ENCODE measurements at places on chromosomes 12 and 14.

DNA sequence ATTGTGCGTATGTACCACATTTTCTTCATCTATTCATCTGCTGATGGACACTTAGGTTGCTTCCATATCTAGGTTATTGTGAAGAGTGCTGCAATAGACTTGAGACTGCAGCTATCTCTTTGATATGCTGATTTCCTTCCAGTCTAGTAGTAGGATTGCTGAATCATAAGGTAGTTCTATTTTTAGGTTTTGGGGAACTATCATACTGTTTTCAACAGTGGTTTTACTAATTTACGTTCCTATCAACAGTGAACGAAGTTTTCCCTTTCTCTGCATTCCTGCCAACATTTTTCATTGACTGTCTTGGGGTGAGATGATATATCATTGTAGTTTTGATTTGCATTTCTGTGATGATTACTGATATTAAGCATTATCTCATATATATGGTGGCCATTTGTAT is 482.2 kb downstream of the SLC16A7 start:
- DNase-seq: no peak
- H3K4me1 ChIP-seq: no peaks in the 10 kb centered on the region
- H3K27ac ChIP-seq: no peak overlapping the region
- H3K36me3 ChIP-seq: no peaks in the 10 kb centered on the region
- H3K27me3 ChIP-seq: no peaks in the 10 kb centered on the region

DNA sequence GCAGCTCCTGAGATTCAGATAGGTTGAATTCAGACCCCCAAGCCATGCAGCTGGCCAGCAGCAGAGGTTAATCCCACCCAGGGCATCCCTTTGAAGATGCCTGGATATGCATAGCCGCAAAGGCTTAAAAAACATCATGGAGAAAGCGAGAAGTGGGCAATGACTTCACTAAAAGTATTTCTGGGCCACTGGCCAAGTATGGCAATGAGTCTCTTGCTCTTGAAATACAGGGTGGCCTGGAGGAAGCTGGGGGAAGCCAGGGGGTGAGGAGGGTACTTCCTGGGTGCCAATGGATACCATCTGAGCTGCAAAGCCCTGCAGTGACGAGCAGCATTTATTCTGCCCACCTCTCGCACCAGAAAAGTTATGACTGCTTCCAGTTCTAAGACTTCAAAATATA is 539.3 kb upstream of the TBX3 start:
- no peaks in the 10 kb centered on the region for H3K36me3 ChIP-seq
- H3K27me3 ChIP-seq: no peaks in the 10 kb centered on the region
- no peak for DNase-seq
- no peak overlapping the region for H3K4me3 ChIP-seq

DNA sequence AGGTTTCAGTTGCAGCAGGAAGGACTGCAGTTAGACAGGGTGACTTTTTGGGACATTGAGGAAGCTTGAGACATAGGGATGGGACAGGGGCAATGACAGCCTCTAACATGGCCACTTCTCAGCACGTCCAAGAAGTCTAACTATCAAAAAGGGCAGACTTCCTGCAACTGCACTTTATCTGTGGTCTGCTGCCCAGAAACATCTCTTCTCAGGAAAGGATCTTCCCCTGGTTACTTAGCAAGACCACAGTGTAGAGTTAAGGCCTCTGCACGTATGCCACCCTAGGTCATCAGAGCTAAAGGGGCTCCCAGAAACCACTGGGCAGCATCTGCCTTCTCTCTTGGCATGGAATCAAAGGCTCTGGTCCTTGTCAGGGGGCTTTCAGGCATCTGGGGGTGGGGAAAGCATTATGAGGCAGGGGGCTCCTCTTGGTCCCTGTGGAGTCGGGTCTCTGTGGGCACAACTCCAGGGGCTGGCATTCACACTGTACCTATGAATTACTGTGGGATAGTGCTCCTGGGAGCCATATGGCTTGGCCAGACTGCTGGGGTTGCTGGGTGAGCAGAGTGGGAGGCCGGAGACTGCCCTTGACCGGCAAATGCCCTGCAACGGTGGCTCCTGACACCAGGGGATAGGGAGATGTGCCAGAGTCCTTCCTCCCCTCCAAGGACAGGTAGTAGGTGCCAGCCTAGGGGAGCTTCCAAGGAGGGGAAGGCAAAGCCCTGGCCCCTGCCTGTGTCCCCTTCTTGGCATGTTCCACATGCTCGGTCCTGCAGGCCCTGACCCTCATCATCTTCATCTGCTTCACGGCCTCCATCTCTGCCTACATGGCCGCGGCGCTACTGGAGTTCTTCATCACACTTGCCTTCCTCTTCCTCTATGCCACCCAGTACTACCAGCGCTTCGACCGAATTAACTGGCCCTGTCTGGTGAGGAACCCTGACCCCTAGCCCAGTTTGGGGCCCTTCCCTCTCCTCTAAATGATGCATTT is 1.0 kb downstream of the CMTM5 start:
- no peaks in the 10 kb centered on the region for H3K36me3 ChIP-seq
- H3K4me3 ChIP-seq: no peak overlapping the region
- no peaks in the 10 kb centered on the region for H3K4me1 ChIP-seq
- no peak overlapping the region for H3K27ac ChIP-seq
- H3K27me3 ChIP-seq: peaks cover 11% of the 10 kb centered on the region
- DNase-seq: no peak

DNA sequence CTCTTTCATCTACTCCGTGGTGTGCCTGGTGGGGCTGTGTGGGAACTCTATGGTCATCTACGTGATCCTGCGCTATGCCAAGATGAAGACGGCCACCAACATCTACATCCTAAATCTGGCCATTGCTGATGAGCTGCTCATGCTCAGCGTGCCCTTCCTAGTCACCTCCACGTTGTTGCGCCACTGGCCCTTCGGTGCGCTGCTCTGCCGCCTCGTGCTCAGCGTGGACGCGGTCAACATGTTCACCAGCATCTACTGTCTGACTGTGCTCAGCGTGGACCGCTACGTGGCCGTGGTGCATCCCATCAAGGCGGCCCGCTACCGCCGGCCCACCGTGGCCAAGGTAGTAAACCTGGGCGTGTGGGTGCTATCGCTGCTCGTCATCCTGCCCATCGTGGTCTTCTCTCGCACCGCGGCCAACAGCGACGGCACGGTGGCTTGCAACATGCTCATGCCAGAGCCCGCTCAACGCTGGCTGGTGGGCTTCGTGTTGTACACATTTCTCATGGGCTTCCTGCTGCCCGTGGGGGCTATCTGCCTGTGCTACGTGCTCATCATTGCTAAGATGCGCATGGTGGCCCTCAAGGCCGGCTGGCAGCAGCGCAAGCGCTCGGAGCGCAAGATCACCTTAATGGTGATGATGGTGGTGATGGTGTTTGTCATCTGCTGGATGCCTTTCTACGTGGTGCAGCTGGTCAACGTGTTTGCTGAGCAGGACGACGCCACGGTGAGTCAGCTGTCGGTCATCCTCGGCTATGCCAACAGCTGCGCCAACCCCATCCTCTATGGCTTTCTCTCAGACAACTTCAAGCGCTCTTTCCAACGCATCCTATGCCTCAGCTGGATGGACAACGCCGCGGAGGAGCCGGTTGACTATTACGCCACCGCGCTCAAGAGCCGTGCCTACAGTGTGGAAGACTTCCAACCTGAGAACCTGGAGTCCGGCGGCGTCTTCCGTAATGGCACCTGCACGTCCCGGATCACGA is 2.2 kb downstream of the SSTR1 start:
- H3K36me3 ChIP-seq: no peaks in the 10 kb centered on the region
- H3K4me1 ChIP-seq: peaks cover 31% of the 10 kb centered on the region
- peak; percentile 38 for DNase-seq

GRCh38 chr14:77222546-77223225 is 41.1 kb downstream of the TMEM63C start:
- no peaks in the 10 kb centered on the region for H3K27me3 ChIP-seq
- no peak overlapping the region for H3K4me3 ChIP-seq
- DNase-seq: no peak
- H3K4me1 ChIP-seq: no peaks in the 10 kb centered on the region

DNA sequence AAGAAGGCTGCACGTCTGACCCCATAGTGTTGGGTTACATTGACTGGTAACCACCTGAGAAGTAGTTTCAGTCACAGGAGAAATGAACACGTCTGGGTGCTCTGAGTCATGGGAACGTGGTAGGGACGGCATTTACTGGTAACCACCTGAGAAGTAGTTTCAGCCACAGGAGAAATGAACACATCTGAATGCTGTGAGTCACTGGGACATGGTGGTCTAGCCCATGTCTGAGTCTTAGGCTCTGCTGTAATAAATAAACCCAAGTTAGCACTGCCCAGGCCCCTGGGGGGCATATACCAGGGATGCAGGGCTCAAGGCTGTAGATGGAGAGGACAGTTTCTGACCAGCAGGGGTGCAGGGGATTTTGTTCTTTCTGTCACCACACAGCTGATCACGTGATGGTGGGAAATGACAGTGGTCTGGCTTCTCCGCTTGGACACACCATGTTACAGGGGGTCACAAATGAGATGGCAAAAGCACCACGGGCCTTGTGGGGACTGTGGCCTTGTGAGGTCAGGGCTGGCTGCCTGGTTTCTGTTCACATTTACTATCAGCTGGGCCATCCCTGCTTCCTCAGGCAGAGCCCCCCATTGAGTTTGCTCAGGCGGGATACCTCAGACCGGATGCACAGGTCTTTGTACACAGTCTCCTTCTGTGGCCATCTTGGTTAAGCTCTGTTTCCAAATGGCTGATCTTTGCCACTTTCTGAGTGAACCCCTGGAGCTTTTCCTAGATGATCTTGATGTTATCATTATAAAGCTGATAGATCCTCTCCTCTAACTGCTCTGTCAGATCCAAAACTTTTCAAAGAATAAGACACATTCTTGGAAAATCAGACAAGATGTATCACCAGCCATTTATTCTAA is 9.8 kb upstream of the C12orf42 start:
- H3K4me3 ChIP-seq: peak overlapping the region; percentile 34
- peaks cover 37% of the 10 kb centered on the region for H3K4me1 ChIP-seq
- peaks cover 32% of the 10 kb centered on the region for H3K27me3 ChIP-seq
- peak; percentile 58 for DNase-seq
- H3K27ac ChIP-seq: peak overlapping the region; percentile 88

- H3K27me3 ChIP-seq: peaks cover 14% of the 10 kb centered on the region
- no peak overlapping the region for H3K27ac ChIP-seq
- no peak overlapping the region for H3K4me3 ChIP-seq
- no peak for DNase-seq
- peaks cover 16% of the 10 kb centered on the region for H3K4me1 ChIP-seq
Measured at GRCh38 chr12:65761301-65761700, 63.0 kb upstream of the HMGA2 start.

- H3K36me3 ChIP-seq: no peaks in the 10 kb centered on the region
- H3K27ac ChIP-seq: no peak overlapping the region
- DNase-seq: no peak
- no peaks in the 10 kb centered on the region for H3K27me3 ChIP-seq
- H3K4me1 ChIP-seq: no peaks in the 10 kb centered on the region
Measured at GRCh38 chr12:39503439-39503838, 60.5 kb upstream of the KIF21A start.

- no peaks in the 10 kb centered on the region for H3K27me3 ChIP-seq
- DNase-seq: no peak
- peaks cover 84% of the 10 kb centered on the region for H3K36me3 ChIP-seq
- H3K4me1 ChIP-seq: peaks cover 90% of the 10 kb centered on the region
Measured at GRCh38 chr14:61517911-61518384, 177.4 kb upstream of the HIF1A start.

- H3K27me3 ChIP-seq: no peaks in the 10 kb centered on the region
- H3K27ac ChIP-seq: no peak overlapping the region
- no peaks in the 10 kb centered on the region for H3K36me3 ChIP-seq
- no peak for DNase-seq
- no peaks in the 10 kb centered on the region for H3K4me1 ChIP-seq
Measured at GRCh38 chr14:103960457-103961055, 18.2 kb upstream of the RD3L start.

DNA sequence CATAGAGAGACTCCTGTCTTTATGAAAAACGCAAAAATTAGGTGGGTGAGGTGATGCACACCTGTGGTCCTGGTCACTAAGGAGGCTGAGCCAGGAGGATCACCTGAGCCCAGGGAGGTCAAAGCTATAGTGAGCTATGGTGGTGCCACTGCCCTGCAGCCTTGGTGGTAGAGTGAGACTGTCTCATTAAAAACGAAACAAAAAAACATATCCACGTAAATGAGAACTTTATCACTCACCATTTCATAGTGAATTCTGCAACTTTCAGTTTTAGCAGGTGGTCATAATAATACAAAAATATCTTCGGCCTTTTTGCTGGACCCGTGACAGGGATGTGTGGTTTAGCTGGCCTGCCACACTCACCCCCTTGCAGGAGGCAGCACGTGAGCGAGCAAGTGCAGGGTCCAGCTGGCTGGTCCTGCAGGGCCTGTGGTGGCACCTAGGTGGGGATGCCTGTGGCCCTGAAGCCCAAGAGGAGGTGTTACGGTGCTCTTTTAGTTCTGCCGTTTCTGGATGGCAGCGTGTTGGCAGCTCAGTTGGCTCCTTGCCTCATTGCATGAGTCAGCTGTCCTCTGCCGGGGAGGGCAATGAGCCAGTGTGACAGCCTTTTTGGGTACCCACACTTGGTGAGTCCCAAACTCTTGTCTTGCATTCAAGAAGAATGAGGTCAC is 1330.7 kb upstream of the TMEM132C start:
- peaks cover 6% of the 10 kb centered on the region for H3K4me1 ChIP-seq
- no peak overlapping the region for H3K4me3 ChIP-seq
- H3K27ac ChIP-seq: no peak overlapping the region
- peaks cover 11% of the 10 kb centered on the region for H3K27me3 ChIP-seq
- H3K36me3 ChIP-seq: no peaks in the 10 kb centered on the region

DNA sequence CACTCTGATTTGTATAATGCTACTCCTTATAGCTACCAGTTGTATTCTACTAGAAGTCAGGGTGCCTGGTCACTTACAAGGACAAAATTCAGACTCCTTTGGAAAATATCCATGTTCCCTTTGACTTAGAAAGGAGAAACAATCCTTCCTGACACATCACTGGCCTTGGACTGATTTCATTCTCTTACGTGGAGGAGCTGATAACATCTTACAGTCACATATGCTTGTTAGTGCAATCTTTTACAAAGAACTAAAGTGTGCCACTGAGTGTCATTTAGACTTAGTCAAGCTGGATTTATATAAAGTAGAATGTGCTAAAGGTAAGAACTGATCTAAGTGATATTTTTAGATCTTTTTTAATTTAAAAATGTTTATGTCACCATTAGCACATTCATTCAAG is 131.0 kb upstream of the TMTC2 start:
- no peaks in the 10 kb centered on the region for H3K4me1 ChIP-seq
- H3K27me3 ChIP-seq: no peaks in the 10 kb centered on the region
- no peak for DNase-seq
- H3K4me3 ChIP-seq: no peak overlapping the region

DNA sequence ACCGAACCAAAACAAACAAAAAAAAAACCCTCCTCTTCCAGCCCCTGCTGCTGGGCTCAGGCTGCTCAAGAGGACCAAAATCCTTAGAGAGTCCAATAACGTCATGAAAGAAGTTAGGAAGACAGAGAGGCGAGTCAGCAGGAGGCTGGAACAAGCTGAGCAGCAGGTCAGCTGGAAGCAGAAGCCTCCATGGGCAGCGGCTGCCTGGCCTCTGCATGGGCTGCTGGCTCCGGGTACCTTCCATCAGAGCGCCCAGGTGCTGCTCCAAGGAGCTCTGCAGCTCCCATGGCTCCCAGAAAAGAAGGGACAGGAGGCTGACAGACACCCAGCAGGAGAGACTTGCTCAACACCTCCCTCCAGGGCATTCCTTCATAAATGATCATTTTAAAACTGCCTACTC is 3.2 kb upstream of the KRT2 start:
- H3K27ac ChIP-seq: no peak overlapping the region
- no peak for DNase-seq
- peaks cover 4% of the 10 kb centered on the region for H3K4me1 ChIP-seq
- H3K27me3 ChIP-seq: no peaks in the 10 kb centered on the region
- H3K36me3 ChIP-seq: no peaks in the 10 kb centered on the region
- no peak overlapping the region for H3K4me3 ChIP-seq
